ENCODE measurements at places on chromosomes 7 and 10. TPM values are rescaled to one million over a fixed set of nuclear protein-coding genes. Genes with fewer than 3 reads are reported as not detected.

Gene IFT22
- 28.2 TPM for total RNA-seq

DNA sequence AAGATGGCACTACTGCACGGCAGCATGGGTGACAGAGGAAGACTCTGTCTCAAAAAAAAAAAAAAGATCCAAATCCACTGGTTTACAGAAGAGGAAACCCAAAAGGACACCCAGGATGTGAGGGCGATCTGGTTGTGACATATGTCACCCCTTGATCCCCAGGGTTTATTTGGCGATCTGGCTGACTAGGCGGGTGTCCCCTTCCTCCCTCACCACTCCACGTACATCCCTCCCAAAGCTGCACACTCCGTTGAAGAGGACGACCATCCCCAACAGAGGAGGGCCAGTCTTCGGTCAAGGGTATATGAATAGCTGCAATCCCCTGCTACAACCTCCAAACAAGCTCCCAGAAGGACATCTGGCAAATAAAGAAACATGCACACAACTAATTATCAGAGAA, 111.6 kb downstream of the HTR5A start:
- DNase-seq = no peak

Gene LRRC61
- 3.7 TPM for total RNA-seq

DNA sequence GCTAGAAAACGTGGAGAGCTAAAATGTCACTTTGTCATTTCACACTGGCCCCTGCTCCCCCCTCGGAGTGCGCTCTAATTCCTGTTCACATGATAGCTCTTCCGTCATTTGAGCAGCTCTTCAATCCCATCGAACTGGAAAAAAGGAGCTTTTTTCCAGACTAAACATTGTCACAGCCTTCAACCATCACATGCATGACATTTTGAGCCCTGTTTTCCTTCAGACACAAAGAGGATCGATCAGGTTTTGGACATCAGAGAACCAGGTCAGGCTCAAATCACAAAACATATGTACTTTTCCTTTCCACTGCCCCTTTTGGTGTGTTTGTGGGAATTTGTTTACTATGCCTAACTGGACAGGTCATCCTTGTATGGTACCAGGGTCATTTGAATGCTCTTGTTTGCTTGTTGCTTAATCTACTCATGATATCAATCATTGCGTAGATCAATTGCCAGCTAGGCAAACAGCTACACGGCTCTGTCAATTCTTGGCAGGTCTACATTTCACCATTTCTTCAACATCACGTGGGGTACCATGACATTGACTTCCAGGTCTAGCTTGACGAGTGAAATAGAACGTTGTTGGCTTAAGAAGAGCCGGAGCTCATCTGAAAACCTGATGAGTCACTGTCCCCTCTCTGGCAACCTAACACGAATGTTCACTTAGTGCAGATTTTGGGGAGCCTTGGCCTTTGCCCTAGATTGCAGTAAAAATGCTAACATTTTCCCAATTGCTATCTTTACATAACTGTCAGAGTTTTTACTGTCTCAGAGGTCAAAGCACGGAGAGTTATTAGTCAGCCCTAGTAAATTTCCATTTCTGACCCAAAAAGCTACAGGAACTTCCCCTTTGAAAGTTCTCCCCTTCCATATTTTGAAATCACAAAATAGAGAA, 87.3 kb downstream of the LYZL2 start:
- no peak for DNase-seq

- DNase-seq = no peak
Measured at GRCh38 chr10:111475720-111476119, 398.9 kb downstream of the ADRA2A start.

DNA sequence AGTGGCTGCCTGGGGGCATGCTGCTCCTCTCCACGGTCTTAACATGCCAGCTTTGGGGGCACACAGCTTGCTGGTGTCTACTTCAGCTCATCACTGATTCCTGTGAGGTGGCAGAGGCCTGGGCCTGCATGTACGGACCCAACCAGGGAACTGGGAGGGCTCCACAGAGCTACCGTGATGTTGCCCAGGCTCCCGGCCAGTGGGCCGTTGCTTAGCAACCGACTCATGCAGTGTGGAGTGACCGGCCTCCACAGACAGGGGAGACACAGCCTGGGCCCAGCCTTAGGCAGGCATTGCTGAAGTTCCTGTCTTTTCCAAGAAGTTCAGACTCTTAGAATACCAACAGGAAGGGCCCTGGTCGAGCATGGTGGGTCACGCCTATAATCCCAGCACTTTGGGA, 25.8 kb upstream of the SH2B2 start:
- no peak for DNase-seq

DNA sequence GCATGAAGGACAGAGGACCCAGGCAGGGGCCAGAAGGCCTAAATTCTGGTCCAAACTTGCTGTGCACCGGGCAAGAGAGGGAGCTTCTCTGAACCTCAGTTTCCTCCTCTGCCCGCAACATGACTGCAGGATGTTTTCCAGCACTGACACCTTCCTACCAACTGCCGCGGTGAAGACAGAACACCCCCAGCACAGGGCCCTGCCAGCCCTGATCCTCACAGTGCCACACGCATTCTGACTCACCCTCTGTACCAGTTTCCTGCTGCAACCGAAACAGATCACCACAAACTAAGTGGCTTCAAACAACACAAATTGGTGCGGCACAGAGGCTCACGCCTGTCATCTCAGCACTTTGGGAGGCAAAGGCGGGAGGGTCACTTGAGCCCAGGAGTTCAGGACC, 18.1 kb downstream of the MAD1L1 start:
- no peak for DNase-seq

GRCh38 chr10:61669161-61669725, 6.5 kb downstream of the CABCOCO1 start:
- no peak for DNase-seq

- no peak for DNase-seq
Measured at GRCh38 chr10:75111907-75112679, 637 bp downstream of the SAMD8 start.

DNA sequence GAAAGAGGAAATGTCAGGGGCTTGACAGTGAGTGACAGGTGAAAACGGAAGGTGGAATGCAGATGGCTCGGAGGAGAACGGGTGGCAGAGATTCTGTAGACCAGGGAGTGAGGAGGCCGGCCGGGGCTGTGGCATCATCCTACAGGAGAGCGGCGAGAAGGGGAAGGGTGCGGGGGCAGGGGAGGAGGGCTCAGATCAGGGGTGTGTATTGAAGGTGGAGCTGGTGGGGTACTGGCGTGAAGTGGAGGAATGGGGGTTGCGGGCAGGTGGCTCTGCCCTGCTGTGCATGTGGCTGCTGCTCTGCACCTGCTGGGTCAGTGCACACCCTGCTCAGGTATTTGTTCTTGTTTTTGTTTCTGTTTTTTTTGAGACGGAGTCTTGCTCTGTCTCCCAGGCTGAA, 470.8 kb upstream of the FOXK1 start:
- DNase-seq = no peak

Gene PTPN20
- 8.6 TPM for total RNA-seq

DNA sequence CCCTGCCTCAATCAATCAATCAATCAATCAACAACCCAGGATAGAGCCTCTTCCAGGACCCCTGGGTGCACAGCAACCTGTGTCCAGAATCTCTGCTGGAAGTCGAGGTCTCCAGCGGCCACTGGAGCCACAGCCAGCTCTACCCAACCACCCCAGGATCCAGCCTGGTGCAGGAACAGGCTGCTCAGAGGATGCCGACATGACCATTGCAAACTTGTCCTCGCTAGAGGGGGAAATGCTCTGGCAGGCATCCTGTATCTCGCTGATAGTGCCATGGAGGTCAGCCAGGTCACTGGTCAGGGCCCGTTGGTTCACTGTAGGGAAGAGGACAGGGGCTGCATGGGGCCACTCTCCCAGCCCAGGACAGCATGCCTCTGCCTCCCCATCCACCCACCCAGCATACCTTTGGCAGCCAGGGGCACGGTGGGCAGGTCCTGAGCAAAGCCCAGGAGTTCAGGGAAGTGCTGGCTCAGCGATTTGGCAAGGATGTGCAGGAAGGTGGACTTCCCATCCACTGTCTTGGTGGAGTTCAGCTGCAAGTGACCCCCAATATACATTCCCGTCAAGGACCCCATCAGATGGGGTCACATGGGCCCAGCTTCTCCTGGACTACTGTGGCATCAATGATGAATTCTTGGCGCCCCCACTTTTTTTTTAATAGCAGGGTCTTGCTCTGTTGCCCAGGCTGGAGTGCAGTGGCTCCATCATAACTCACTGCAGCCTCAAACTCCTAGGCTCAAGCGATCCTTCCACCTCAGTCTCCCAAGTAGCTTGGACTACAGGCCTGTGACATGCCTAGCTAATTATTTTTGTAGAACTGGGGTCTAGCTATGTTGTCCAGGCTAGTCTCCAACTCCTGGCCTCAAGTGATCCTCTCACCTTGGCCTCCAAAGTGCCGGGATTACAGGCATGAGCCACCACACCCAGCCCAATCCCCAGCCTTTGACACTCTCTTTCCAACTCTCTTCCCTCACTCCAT, 49.4 kb downstream of the GRID2IP start:
- DNase-seq = no peak

- no peak for DNase-seq
Measured at GRCh38 chr10:126851414-126852108, 53.7 kb upstream of the DOCK1 start.

- no peak for DNase-seq
Measured at GRCh38 chr10:4661511-4662255, 164.3 kb upstream of the AKR1E2 start.

Gene GJC3
- total RNA-seq = not detected

Gene EPHB6
- 10.8 TPM for total RNA-seq

DNA sequence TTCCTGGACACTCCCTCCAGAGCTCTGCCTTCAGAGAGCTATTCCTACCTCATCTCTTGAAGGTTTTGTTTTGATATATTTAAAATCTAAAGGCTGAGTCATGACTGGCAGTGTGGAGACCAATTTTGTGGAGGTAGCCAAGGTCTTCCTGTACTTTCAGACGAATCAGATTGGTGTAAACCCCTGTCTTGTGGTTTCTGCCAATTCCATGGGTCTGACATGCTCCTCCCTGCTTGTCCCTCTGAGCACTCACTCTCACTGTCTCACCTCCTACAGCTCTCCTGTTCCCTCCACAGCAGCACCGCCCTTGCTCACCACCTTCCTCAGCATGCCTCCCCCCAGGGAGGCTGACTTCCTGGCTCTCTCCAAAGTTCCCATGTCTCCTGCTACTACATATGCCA, 179.8 kb downstream of the NPSR1 start:
- DNase-seq = no peak

Gene GNGT1
- total RNA-seq = 0.95 TPM

DNA sequence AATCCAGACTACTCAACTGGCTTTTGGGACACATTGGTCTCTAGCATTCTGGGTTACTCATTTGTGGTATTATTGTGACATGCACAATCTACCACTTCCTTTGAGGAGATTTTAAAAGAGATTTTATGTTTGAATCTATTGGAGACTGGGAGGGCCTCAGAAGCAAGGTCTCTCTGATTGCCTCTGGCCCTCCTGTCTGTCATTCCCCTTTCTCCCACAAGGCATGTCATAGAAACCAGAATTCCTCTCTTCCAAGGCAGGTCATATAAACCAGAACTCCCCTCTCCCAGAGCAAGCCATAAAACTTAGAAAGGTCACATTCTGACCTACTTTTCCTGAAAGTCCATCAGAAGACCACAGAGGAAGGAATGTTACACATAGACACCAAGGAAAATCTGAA, 777.7 kb downstream of the PHTF2 start:
- DNase-seq = no peak

DNA sequence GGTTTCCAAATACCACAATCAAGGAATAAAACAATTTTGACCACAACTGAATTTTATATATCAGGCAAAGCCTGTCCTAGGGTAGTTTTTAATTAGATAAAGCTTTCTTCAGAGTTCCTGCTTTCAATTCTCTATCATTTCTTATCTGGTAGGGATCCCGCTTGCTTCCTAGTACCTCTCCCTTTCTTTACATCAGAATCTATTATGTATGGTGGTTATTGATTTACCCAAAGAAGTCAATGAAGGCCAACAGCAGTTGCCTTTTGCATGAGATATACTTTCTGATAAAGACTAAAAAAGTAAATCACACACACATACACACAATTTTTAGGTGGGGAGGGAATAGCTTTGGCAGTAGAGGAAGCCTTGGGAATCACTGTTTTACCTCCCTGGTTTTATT, 70.7 kb downstream of the HDAC9 start:
- DNase-seq = no peak

DNA sequence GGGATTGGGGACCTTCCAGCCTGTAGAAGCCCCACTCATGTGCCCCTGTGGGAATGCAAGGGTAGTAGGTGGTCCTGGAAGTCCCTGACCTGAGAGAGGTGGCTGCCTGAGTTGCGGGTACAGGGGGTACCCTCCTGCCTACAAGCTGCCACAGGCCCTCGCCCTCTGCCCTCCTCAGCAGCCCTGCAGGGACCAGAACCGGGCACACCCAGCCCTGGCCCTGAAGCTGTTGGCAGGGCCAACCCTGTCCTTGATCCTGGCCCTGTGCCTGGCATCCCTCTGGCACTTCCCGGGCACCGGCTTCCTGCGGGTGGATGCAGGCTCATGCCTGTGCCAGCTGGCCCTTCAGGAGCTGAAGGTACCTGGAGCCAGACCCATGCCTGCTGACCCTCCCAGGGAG, 54.9 kb upstream of the ELN start:
- DNase-seq = no peak

- no peak for DNase-seq
Measured at GRCh38 chr7:71801976-71802375, 610.2 kb downstream of the CALN1 start.

Gene NPTX2
- 7.2 TPM for total RNA-seq

- DNase-seq = no peak
Measured at GRCh38 chr7:117489911-117490310, 10.1 kb downstream of the CFTR start.

GRCh38 chr10:72245949-72246525, 27.7 kb upstream of the DDIT4 start:
- DNase-seq = no peak

GRCh38 chr7:97513326-97513725, 218.6 kb upstream of the TAC1 start:
- DNase-seq = no peak

GRCh38 chr10:132493756-132494290, 43.8 kb upstream of the INPP5A start:
- DNase-seq = no peak

Gene SEC24C
- 37.2 TPM for total RNA-seq

- no peak for DNase-seq
Measured at GRCh38 chr10:21705828-21706176, 171.8 kb downstream of the MLLT10 start.
